Testis (tissue), 5 donors: ENCODE measurements at places on chromosomes 4 and X.

GRCh38 chr4:154622598-154622997 is 10.1 kb upstream of the FGG start:
- no peak for DNase-seq

DNA sequence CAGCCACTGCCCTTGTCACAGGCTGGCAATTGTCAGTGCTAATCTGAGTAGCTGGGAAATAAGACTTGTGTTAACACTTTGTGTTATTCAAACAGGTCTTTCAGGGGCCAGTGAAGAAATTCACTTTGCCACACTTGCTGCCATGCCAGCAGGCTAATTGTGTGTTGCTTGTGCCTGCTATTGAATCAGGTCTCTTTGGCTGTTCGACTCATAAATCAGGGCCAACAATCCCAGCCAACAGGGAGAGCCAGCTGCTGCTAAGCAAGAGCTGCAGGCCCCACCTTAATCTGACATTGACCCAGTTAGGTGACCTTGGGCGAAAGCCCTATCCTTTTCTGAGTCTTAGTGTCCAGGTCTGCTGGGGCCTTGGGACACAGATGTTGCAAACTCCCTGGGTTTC is 28.1 kb upstream of the MAMLD1 start:
- DNase-seq, result no peak

GRCh38 chr4:155891058-155891457 is 12.4 kb upstream of the TDO2 start:
- no peak for DNase-seq

DNA sequence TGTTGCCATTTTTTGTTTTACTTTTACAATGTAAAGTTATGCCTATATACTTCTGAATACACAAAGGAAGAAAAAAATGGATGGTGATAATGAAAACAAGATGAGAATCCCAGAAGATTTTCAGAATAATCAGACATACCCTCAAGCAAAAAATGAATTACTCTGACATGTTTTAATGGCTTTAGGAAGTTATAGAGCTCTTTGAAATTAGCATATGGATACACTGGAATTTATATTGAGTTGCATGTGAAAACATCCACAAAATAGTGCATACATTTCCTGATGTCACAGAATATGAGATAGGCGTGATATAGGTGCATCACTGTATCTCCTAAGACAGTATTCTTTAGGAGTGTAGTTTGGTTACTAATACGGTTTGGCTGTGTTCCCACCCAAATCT is 351.3 kb downstream of the SLC7A11 start:
- DNase-seq, result no peak

GRCh38 chr4:87073199-87074120 is 138.6 kb downstream of the AFF1 start:
- DNase-seq, result peak; percentile 34

DNA sequence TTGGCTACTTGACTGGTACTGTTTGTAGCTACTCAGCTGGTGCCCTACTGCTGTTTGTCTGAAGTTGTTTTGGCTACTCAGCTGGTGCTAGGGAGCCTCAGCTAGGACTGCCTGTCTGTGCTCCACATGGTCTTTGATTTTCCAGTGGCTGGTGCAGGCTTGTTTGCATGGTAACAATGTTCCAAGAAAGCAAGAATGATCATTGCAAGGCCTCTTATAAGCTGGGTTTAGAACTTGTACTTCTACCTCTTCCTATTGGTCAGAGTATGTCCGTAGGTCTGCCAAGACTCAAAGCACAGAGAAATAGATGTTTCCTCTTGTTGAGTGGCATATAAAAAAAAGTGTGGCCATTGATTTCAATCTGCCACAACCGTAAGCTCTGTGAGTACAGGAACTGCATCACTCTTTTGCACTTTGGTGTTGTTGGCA is 17.6 kb downstream of the NFKB1 start:
- no peak for DNase-seq

GRCh38 chr4:150978738-150979575 is 36.1 kb downstream of the LRBA start:
- no peak for DNase-seq

GRCh38 chr4:128853741-128854140 is 44.2 kb downstream of the JADE1 start:
- DNase-seq, result no peak

DNA sequence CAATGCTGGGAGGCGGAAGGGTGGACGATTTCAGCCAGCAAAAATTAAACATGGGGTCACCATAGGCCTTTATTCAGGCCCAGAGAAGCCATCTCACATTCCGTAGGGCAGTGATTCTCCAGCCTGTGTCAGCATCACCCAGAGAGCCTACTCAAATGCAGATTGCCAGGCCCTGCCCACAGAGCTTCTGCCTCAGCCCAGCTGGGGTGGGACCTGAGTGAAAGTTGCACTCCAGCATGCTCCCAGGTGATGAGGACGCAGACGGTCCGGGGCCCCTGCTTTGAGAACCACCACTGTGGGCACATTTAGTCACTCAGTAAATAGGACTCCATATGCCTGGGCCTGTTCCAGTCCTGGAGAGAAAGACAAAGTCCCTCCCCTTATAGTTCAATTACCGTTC is 12.4 kb upstream of the C4orf50 start:
- DNase-seq, result no peak

DNA sequence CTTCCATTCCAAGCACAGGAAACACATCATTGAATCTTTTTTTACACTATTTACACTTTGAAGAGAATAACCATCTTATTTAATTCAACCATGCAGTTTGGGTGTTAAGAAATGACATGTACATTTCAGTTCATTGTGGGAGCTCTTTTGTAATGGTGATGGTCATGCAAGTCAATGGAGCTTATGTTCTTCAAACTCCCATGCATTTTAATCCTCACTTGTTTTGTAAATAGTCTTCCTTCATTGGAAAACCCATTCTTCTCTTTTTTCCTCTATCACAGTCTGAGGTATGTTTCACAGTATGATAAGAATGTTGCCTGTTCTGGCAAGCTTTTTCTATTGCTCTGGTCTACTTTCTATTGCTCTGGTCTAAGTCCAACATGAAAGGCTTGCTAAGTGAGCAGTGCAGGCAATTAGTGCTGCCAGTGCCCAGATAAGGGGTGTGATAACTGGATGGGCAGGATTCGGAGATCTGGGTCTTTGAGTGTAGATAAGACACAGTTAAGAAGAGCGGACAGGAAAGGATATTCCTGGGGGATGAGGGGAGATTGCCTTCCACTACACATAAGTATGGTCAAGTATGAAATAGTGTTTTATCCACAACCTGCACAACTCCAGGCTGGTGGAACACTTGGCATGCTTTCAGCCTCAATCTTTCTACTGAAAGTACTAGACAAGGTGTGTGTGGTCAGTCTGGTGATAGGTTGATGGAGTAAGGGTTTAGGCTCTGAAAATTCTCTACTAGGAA is 17.1 kb downstream of the AFP start:
- DNase-seq, result no peak

GRCh38 chr4:7938266-7938608 is 1.4 kb downstream of the AFAP1 start:
- DNase-seq, result no peak

DNA sequence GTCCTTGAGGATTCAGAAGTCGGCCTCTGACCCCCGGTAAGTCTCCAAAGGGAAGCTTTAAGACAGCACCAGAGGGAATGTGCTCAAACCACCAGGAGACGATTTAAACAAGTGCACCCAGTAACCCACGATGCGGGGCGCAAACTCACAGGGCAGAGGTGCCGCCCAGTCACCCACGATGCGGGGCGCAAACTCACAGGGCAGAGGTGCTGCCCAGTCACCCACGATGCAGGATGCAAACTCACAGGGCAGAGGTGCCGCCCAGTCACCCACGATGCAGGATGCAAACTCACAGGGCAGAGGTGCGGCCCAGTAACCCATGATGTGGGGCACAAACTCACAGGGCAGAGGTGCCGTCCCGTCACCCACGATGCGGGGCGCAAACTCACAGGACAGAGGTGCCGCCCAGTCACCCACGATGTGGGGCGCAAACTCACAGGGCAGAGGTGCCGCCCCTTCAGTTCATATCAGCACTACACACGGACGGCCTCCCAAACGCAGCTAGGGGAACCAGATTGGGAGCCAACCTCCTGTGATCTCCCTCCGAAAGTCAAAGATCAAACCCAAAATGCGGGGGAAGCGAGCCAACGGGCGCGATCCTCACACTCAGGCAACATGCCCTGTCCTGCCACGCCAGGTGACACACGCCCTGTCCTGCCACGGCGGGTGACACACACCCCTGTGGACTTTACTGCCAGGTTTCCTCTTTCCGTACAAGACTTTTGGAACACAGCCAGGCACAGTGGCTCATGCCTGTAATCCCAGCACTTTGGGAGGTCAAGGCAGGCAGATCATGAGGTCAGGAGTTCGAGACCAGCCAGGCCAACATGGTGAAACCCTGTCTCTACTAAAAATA is 11.3 kb downstream of the PPP2R3B start:
- DNase-seq, result no peak
